Activated CD4-positive, alpha-beta T cell treated with anti-CD3 and anti-CD28 coated beads for 1 hour (primary cell): ENCODE measurements at places on chromosomes 4 and X.

DNA sequence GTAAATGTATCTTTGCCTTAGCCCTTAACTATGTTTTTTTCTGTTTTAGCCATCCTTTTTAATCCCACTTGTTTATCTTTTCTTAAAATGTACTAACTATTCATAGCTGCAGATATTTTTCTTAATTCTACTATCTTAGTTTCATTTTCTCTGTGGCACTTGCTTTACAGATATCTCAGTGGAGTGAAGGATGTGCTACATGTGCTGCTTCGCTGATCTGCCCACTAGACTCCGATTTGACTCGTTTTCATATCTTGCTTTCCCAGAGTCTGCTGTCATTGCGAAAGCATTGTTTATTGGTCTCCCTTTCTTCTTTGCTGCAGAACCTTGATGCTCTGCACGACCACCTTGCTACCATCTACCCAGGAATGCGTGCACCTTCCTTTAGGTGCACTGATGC is 30.6 kb downstream of the GUCY1B1 start:
- DNase-seq: no peak

DNA sequence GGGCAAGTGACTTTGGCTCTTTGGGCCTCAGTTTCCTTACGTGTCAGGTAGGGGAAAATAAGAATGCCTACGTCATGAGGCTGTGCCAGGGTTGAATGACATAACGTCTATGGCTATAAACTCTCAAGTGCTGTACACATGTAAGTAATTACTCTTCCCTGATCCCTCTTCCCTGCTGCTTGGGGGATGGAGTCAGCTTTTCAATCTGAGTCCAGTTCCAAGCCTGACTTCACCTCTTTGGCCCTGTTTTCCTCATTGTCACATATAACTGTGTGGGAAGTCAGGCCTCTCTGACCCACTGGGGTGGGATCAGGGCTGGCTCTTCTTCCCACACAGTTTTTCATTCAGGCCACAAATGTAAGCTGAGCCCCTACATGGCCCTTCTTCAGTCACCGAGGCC is 11.4 kb upstream of the CITED1 start:
- no peak for DNase-seq

DNA sequence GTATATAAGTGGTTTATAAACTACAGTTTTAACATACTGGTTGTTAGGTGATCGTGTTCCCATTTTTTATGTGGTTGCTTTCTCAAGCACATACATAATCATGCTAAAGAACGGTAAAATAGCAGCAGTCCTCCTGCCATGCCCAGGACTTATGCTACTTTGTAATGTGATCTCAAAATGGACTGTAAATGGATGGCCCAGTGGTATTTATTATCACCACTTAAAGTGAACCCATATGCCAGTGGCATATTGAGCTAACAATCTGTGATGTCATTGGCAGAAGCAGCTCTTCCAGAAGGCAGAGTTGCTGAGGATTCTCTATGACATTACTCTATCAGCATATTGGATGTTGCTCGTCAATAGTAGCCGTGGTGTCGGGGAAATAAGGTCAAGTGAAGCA is 28.6 kb downstream of the ANK2 start:
- no peak for DNase-seq

DNA sequence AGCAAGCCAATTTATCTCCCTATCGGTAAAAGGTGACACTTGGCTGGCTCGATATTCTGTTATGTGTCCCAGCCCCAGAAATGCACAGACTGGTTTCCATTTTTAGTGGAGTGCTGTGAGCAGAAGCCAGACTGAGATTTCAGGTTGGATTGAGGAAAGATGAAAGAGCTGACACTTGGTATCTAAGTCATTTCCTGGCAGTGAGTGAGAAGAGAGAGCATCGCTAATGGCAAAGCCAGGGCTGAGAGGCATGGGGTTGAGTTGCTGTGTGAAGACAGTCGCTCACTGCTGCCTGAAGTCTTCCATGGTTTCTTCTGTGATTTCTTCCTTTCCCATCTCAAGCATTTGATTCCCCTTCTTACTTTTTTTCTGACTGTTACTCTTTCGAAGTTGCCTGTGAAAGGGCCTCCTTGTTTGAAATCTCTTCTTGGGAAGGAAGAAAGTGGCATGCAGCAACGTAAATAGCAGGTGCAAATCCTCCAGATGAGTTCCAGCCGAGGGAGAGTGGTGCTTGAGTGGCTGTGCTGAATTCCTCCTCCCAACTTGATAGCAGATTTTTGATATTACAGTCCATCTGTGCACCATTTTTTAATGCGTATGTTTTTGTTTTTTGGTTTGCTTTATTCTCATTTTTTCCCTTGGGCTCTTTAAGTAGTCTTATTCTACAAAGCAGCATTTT is 109.2 kb upstream of the LIMCH1 start:
- DNase-seq: no peak

GRCh38 chrX:129732857-129733256 is 5.9 kb upstream of the XPNPEP2 start:
- DNase-seq: no peak
